ENCODE measurements at places on chromosomes 7 and 10.

- no peak for DNase-seq
These were observed 174.3 kb downstream of the ADARB2 start for GRCh38 chr10:1563028-1563427.

- DNase-seq = no peak
These were observed 199.6 kb downstream of the WDR37 start for GRCh38 chr10:1255600-1256431.

GRCh38 chr7:149296368-149296767, 34.4 kb downstream of the ZNF783 start:
- no peak for DNase-seq

DNA sequence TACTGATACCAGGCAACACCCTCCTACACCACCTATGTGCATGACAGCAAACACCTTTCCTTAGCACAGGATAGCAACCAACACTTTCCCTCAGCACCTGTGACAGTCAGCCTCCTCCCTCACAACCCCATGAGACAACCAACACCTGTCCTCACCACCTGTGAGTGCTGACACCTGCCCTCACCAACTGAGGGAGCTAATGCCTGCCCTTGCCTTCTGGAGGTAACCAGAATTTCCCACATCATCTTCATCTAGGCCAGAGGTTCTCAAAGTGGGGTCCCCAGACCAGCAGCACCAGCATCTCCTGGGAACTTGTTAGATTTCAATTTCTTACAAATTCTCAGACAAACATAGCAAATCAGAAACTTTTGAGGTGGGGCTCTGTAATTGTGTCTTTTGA, 112.5 kb downstream of the GRID1 start:
- no peak for DNase-seq

DNA sequence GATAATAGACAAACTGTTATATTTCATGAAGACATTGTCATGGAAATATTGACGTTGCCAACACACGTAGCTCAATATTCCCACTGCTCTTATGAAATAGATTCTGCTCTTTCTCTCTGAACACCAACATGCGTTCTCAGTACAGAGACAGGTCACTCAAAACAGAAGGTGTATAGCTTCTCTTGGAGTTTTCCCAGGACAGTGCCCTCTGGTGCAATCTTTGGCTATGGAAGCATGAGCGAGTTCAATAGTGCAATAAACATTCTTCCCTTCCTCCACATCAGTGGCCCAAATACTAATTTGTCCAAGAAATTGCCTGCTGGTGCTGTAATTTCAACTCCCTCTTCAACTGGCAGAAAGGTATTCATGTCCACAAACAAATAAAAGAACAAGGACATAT, 145.3 kb downstream of the MAGI2 start:
- no peak for DNase-seq

GRCh38 chr10:93968540-93968945, 25.2 kb upstream of the PLCE1 start:
- DNase-seq = no peak

DNA sequence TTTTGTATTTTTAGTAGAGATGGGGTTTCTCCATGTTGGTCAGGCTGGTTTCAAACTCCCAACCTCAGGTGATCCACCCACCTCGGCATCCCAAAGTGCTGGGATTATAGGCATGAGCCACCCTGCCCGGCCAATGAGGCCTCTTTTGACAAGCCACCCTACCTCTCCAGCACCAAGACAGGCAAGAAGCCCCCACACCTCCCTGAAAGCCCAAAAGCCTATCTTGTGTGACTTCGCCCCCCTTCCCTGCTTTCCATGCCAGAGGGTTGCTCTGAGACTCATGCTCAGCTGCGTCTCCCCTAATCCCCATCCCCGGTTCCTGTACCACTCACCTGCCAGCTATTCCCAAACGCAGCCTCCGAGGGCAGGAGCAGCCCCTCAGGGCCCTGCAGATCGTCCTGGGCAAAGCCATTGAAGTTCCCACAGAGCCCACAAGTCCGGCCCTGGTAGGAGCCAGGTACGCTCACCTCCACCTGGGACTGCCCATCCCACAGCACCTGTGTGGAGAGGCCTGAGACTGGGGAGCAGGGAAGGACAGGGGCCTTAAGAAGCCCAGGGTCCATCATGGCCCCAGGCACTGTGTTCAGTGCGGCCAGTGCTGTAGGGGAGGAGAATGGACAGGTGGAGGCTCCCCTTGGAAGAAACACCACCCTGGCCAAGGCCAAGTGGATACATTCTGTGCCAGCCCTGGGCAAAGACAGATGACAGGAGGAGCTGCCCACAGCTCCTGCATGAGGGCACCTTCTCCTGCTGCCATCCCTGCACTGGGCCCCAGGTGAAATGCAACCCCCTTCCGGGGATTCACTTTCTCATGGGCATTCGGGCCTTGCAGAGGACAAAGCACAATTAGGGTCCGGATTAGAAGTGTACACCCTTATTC, 15.8 kb downstream of the ATP6V1F start:
- DNase-seq = no peak

GRCh38 chr7:21915140-21915539, 30.6 kb downstream of the CDCA7L start:
- DNase-seq = no peak

- no peak for DNase-seq
These were observed 31.0 kb downstream of the SLIT1 start for GRCh38 chr10:97154781-97155180.

- DNase-seq = peak; percentile 72
These were observed 244.0 kb downstream of the SKAP2 start for GRCh38 chr7:26620352-26620751.

- no peak for DNase-seq
These were observed 84.5 kb downstream of the RNF32 start for GRCh38 chr7:156725073-156725472.

DNA sequence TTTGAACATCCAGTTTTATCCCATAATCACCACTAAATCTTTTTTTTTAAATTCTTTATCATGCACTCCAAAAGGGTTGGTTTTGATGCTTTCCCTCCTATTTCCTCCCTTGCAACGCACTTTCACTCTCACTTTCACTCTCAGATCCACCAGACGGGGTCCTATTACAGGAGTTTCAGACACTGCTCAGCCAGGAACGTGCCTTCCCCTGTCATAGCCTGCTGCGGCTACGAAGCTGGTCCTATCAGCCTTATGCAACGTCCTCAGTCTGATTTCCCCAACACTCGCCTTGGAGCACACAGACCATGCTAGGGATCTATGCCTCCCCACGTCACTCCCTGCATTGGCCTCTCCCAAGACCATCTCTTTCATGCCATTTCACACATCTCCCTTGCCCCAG, 23.4 kb downstream of the ZPBP start:
- DNase-seq = no peak

GRCh38 chr10:106540645-106541044, 623.9 kb downstream of the SORCS1 start:
- peak; percentile 11 for DNase-seq

GRCh38 chr7:19762631-19763030, 10.8 kb downstream of the TMEM196 start:
- DNase-seq = no peak

DNA sequence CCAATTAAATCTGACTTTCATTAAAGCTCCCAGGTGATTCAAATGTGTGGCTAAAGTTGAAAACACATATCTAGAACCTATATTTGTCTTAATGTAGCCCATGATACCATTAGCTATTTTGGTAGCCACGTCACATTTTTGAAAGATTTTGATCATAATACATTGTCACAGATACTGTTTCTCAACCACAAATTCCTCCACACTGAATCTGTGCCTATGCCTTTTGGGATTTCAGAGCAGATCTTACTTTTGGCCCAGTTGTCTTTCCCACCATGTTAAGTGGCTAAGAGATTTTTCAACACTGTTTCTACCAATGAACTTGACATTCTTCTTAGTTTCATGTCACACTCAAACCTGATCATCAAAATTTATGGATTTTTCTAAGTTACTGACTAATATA, 47.4 kb downstream of the CH25H start:
- no peak for DNase-seq

DNA sequence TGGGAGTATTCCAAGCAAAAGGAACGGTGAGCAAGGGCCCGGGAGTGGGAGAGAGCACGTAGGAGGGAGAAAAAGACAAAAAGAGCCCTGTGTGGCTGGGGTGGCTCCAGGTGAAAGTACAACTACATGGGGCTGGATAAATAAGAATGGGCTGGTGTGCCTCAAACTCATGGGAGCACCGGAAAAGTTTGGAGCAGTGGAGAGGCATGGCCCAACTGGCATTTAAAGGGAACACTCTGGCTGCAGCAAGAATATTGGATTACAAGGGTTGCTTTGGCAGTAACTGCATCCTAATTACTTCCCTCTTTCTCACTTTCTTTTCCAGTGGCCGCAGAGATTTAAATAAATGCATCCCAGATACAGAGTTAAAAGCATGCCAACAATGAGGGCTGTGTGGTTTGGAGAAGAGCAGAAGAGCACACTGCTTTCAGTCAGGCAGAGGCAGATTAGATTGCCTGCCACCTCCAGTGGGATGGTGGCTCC, 39.1 kb upstream of the HERPUD2 start:
- no peak for DNase-seq

DNA sequence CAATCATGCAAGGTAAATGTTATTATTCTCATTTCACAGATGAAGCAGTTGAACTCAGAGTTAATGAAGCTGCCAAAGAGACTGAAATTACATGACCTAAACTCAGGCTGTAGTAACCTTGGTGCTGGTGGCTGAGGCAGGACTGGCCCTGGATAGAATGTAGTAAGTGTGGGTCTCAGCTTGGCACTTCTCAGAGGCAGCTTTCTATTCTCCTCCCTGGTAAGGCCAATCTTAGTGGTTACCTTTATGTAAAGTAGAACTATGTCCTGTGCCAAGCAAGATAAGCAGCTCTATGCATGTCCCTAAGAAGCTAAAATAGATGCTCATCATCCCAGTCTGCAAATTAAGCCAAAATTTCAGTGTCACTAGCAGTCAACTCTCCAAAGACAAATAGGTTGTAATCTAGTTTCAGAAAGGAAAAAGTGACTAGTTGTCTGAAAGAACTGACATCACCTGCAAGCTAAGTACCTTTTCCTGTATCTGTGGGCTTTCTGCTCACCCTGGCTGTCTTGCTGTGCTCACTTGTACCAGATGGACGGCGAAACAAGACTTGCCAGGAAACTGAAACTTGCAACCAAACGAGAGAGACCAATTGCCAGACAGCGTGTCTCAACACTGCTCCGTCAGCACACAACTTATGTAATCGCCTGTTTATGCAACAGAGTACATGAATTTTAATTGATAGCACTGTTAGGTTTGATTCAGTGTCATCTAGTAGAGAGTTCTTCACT, 43.7 kb downstream of the CH25H start:
- DNase-seq = no peak

GRCh38 chr7:17120756-17121155, 177.7 kb upstream of the AHR start:
- no peak for DNase-seq
